ENCODE measurements at places on chromosomes 5 and 9.

DNA sequence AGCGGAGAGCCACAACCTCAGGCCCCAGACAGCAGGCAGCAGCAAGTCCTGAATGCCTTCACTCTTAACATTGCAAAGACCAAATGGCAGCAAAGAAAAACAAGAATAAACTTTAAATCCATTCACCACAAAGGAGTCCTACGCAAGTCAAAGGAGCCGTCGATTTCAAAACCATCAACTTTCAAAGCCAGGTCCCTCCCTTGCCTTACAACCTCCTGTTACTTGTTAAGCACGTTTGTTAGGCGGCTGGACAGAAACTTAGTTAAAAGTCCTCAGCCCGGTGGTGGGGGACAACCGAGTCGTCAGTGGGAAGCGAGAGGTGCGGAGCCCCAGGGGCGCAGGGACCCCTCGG, 938 bp downstream of the LPAR1 start:
- no peak for DNase-seq

DNA sequence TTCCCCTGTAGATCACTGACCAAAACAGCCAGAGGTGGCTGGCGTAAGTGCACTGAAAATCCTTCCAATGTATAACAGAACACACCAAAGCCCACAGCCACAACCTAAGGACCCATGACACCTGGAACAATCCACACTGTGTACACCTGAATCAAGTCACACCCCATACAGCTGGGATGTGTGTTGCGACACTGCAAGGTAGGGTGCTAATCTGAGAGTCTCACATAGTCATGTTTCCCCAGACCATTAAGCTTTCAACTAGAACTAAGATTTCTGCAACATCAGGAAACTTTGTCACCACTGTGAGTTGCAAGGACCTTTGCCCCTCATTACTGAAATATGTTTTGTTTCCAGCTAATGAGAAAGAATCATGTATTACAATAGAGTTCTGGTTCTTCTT, 59.4 kb downstream of the MED27 start:
- DNase-seq: no peak

DNA sequence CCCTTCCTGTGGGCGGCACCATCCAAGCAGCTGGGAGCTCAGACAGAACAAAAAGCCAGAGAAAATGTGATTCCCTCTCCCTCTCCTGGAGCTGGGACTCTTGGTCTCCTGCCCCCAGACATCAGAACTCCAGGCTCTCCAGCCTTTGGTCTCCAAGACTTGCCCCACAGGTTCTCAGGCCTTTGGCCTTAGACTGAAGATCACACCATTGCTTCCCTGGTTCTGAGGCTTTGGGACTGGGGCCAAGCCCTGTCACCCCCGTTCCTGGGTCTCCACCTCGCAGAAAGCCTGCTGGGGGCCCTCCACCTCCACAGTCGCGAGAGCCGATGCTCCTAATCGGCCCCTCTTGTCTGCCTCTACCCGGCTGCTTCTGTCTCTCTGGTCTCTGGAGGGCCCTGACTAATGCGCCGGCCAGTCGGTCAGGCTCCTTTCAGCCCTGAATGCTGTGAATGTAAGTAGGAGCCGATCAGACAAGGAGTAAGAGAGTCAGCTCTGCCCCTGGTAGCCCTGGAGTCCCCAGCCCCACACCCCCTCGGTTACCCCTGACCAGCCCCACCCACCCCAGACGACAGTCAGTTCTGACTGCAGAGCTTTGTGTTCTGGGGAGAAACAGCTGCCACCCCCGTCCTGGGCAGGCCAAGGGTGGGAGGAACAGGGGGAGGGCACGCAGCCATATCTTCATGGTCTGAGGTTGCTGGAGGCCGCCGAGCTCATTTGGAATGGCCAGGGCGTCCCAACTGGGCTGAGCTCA, 57.5 kb downstream of the VAV2 start:
- no peak for DNase-seq

DNA sequence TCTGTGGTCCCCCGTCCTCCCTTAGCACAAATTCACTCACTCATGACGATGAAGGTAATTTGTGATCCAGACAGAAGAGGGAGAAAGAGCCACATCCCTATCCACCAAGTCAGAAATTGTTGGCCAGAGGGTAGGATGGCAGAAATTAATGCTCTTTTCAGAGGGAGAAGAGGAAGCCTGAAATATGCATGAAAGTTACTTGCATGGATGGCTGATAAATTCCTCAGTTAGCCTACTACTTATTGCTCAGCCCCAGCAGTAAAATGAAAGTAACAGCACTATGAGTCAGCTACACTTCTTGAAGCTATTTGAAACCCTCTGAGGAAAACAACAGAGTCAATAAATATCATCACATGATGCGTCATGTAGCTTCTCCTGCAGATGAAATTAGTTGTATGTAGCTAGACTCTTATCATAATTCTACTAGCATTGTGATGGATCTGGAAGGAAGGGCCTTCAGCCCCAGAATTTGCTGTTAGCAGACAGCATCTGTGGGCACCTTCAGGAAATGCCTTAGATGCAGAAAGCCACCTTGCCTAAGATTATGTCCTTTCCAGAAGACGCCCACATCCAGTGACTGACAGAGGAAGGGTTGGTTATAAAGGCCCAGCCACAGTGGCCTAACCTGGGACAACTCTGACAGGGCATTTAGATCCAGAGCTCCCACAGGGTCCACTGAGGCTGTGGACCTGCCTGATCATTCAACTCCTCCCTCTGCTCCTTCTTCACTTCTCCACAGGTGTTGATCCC, 81.2 kb upstream of the CCDC112 start:
- no peak for DNase-seq

GRCh38 chr5:22780756-22781155, 72.4 kb downstream of the CDH12 start:
- no peak for DNase-seq

- no peak for DNase-seq
Measured at GRCh38 chr5:146606893-146607292, 90.9 kb upstream of the GPR151 start.

DNA sequence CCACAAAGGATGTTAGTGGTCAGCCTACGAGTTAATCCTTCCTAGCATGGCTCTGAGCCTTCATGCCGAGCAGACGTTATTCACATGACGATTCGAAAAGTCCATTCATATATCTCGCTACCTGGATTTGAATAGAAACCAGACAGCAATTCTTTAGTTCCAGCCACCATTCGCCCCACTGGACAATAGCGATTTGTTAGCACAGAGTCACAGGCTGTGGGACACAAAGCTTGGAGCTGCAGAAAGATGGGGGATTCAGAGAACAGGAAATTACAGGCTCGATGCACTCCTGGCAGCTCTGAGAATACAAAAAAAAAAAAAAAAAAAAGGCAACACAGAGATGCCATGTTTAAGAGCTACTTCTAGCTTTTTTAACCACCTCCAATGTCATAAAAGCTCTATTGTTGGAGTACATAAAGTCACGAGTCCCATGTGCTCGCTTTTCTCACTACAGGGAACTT, 110.7 kb downstream of the NR6A1 start:
- DNase-seq: peak; percentile 8

- no peak for DNase-seq
Measured at GRCh38 chr9:36837431-36838405, 196.3 kb downstream of the PAX5 start.

DNA sequence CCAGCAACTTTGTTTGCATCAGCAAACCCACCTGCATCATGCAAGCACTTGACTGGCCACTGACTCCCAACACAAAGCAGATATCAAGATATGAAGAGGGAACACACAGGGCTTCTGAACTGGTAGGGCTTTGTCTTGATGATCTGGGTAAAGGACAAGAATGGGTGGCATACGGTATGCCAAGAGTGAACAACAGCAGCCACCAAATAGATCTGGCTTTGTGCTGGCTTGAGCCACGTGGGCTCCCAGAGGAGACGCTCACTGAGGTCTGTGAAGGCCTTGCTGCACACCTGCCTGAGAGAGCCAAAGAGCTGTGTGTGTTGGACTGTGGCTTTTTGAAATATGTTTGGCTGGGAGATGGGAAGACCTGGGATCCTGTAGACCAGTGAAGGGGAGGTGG, 43.5 kb downstream of the FGF1 start:
- no peak for DNase-seq

DNA sequence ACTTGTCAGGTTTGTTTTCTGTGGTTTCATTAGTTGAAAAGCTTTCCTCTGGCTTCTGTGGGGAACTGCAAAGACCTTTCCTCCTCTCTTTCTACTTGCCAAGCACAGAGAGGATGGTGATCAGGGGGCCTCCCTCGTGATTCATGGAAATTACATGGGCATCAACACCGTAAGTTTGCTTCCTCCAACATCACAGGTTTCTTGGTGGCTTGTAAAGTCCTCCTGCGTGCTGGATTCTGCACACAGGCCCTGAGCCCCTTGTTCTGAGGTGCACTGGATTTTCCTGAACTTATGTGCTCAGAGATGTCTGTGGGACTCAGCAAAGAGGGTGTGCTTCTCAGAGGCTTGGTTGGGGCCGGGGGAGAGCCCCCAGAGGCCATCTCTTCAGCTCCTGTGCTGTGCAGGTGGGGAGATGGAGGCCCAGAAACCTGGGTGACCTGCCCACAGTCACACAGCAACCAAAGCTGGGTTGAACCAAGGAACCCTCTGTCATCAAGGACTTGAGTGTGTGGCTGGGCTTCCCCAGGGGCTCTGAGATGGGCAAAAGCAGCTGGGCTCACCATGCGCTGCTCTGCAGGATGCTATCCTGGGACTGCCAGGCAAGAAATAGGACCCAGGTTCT, 36.5 kb downstream of the RGS3 start:
- no peak for DNase-seq

DNA sequence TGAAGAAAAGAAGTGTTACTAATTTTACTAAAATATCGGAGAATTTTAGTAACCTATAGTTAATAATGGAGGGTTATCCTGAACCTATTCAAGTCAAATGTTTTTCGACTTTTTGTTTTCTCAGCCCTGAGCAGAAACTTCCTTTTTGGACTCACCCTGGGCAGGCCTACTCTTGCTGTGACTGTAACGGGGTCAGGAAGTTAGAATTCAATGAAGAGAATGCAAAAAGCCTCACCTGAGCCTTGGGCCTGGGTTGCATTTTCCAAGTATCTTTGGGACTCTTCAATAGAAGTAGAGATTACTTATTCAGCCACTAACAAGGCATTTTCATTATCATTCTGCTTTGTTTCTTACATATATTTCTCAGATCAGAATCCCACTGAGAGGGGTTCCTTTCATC, 405.3 kb downstream of the TLR4 start:
- no peak for DNase-seq

- no peak for DNase-seq
Measured at GRCh38 chr5:58018016-58018415, 441.9 kb downstream of the PLK2 start.

- no peak for DNase-seq
Measured at GRCh38 chr9:4861736-4862451, 69.2 kb downstream of the RCL1 start.

- no peak for DNase-seq
Measured at GRCh38 chr9:109640580-109641371, 139.2 kb upstream of the PALM2AKAP2 start.

DNA sequence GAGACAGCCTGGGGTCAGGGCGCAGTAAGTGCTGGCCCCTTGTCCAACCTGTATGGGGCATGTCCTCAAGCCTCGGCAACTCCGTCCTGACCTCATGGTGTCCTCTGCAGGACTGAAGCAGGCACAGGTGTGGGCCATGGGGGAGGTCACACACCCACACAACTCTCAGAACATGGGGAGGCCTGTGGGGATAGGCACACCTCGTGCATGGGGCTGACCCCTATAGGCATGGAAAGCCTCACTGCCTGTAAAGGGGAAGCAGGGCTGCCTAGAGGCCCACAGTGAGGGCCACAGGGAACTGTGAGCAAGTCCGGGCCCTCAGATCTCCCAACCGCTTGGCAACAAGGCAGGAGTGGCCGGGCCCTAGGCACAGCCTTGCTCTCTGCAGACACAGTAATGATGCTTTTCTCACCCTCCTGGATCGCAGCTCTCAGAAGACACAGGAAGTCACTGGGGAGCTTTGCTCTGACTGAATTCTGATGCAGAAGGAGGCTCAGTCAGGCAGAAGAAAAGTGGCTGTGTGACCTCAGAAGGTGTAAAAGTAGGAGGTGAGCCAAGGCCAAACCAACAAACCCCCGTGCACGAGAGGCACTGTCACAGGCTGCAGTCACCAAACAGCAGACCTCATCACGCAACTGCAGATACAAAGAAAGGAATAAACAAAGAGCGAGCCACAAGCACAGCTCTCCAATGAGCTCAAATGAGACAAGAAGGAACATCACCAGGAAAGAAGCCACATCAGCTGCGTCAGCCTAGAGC, 5.4 kb downstream of the IPPK start:
- DNase-seq: peak; percentile 16

DNA sequence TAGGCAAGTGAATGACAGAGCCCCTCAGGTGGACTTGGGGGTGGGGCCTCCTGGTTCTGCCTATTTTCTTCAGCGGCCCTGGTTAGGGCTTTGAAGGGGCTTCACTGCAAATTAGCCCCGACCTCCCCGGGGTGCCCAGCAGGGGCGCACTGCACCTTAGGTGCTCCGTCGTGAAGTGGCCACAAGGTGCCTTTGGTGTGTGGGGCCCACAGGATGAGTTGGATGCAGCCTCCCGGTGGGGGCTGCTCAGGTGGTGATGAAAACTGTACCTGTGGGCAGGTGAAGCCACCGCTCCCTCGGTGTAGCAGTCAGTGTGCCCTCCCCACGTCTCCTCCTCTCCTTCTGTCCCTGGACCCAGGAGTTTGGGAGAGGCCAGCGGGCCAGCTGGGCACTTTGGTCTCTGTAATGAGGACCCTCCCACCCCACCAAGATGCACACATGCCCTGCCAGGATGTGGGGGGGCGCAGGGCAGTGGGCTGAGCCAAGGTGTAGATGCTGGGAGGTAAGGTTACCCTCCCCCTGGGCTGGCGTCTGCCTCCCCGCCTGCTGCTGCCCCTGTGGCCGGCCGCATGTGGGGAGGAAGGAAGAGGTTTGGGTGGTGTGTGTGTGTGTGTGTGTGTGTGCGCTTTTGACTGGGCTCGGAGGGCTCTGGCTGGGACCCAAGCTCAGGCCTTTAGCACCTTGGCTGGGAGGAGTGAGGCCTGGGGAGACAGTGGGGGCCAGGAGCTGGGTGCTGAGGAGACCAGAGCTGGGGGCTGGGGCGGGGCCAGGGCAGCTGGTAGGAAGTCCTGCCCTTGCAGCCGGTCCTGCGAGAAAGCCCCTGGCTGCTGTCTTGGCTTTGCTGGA, 55.6 kb downstream of the RXRA start:
- peak; percentile 55 for DNase-seq

GRCh38 chr5:147796556-147797308, 14.2 kb upstream of the JAKMIP2 start:
- no peak for DNase-seq

DNA sequence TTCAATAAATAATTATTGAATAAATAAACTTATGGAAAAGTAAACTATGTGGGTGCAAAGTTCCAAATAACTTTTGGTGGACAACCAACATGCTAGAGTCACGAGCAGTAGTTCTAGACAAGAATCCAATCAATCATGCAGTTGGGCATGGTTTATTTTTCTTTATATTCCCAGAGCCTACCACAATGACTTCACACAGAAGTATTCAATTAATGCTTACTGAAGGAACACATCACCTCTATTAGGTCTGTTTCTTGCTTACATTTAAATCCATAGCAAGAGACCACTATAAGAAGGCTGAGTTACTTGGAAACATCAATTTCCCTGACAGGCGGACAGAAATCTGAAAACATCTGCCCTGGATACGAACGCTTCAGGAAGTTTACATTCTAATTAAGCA, 214.2 kb downstream of the TMEM232 start:
- no peak for DNase-seq

Data from activated naive CD8-positive, alpha-beta T cell treated with anti-CD3 and anti-CD28 coated beads, Interleukin-2, amount 50 U/mL, for 24 hours (primary cell).